ENCODE measurements at places on chromosomes 5 and 9.

GRCh38 chr5:14339468-14339867 is 196.3 kb downstream of the TRIO start:
- DNase-seq, result no peak

- DNase-seq, result no peak
Measured at GRCh38 chr9:4225291-4226028, 74.4 kb downstream of the GLIS3 start.

- no peak for DNase-seq
Measured at GRCh38 chr5:135222771-135223170, 176.3 kb downstream of the MACROH2A1 start.

- no peak for DNase-seq
Measured at GRCh38 chr5:104598285-104598684, 1035.7 kb upstream of the NUDT12 start.

DNA sequence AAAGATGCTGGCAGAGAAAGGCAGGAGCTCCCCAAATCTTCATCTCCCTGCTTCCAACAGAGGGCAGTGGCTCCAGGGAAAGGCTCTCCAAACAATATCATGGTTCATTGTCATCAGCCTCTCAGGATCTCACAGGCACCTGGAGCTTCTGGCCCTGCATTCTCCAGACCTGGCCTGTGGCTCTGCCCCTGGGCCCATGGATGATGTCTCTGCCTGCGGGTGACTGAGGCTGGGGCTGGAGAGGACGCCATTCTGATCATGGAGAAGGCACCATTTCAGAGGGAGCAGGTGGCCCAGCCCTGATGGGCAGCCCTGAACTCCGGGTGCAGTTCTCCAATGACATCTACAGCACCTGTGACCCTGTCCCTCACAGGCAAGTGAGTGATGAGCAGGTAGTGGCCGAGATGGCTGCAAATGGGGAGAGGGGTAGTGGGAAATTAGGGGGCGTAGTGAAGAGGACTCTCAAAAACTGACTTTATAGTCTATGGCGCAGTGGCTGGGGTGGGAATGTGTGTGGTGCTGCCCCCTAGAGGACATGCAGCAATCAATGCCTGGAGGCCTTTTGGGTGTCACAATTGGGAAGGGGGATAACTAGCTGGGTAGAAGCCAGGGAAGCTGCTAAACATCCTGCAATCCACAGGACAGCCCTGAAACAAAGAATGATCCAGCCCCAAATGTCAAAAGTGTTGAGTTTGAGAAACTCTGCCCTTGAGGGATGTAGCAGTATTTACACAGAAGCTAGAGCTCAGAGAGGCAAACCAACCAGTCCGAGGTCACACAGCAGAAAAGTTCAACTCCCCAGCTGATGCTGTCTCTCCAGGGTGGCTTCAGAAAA is 3.2 kb downstream of the SH3PXD2B start:
- no peak for DNase-seq
